ENCODE measurements at places on chromosomes 3 and 15.

DNA sequence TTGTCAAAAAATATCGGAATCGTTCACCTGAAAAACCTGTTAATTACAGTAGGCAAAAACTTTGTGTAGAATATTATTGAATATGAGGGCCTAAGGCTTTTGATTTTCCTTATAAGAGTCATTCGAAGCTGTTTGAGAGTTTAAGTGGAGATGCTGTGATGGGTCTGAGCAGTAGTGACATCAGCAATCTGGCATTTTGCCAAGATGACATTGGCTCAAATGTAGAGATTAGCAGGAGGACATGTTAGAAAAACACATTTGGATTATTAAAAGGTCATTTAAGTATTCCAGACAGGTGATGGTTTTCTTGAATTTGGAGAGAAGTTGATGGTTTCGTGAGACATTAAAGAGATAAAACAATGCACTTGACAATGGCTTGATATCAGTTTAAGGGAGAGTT is 12.9 kb downstream of the OR5AC2 start:
- DNase-seq, result no peak

DNA sequence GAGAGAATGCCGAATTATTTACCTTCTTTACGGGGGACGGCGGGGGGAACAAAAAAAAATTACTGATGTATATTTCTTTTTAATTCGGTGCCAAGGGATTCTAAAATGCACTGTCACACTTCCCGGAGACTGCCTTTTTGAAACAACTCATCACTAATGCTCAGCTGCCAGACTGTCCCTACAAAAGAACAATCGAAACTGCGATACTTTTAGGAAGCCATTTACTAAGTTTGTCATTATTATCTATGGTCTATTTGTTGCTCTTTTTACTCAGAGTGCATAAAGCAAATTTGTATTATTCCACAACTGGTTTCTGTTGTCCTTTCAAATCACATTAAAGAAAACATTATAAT is 60.8 kb downstream of the TM4SF4 start:
- DNase-seq, result no peak

DNA sequence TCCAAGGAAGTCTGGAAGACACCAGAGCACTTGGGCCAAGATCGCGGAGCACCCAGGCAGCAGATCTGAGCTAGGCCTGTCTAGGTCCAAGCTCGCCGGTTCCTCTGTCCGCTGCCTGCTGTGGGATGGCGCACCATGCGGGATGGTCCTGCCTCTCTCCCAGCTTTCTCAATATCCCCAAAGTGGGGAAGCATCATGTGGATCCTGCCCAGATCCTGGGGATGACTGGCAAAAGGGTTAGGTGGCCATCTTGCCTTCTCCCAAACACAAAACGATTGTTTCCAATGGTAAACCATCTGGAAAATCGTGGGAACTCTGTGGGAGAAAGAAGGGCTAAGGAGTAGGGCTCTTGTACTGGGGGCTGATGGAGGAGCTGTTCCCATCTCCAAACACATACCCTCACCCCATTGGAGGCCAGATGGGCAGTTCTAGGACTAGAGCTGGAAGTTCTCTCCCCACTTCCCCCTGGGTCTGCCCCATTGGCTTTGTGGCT is 8.9 kb downstream of the PRKCD start:
- no peak for DNase-seq

- DNase-seq, result no peak
These were observed 327.3 kb upstream of the SATB1 start for GRCh38 chr3:18752273-18752934.

Data from SJCRH30 (cell line).